ENCODE measurements at places on chromosomes 16 and 17.

DNA sequence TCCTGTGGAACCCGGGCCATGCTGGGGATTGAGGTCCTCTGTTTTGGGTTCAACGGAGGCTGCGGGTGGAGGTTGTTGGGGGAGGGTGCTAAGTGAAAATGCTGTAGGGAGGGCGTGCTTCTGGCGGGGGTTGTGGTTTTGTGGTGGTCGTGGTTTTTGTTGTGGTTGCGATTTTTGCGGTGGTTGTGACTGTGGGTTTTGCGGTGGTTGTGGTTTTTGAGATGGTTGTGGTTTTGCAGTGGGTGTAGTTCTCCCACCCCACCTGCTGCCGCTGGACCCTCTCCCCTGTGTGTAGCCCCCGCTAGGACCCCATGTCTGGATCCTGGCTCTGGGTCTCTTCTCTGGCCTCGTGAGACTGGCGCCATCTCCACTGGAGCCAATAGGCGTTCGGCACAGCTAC is 4.9 kb upstream of the SSTR5 start:
- DNase-seq = no peak

- DNase-seq = no peak
Measured at GRCh38 chr16:88681084-88681680, 5.1 kb downstream of the SNAI3 start.

GRCh38 chr16:1977875-1978268 is 3.4 kb downstream of the NOXO1 start:
- no peak for DNase-seq

DNA sequence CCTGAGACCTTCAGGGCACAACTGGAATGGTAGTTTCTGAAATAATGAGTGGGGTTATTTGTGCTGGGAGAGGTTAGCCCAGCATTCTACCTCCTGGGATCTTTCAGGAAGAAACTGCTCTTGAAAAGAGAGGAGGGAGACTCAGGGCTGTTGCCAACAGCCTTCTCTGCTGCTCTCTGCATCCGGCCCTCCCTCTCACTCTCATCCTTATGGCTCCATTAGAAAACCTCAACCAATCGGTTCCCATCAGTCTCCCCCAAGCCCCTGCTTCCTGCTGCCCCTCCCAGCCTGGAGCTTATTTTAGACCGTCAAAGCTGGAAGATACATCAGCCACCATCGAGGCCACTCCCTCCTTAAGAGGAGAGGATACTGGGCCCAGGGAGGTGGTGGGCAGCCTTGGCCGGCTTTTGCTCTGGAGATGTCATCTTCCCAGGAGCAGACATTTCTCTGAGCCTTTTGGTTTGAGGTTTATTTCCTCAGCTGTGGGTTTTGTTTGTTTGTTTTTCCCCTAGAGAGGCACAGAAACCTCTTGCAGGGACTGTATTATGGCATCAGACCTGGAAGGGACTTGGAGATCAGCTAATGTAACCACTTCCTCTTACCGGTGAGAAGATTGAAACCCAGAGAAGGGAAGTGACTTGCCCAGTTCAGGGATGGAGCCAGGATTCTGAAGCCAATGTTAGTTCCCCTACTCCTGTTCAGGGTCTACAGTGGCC is 2.7 kb downstream of the MPRIP start:
- DNase-seq = no peak

- no peak for DNase-seq
Measured at GRCh38 chr17:20141198-20141972, 132.2 kb downstream of the SPECC1 start.

GRCh38 chr16:407253-407652 is 5.6 kb downstream of the DECR2 start:
- DNase-seq = no peak

DNA sequence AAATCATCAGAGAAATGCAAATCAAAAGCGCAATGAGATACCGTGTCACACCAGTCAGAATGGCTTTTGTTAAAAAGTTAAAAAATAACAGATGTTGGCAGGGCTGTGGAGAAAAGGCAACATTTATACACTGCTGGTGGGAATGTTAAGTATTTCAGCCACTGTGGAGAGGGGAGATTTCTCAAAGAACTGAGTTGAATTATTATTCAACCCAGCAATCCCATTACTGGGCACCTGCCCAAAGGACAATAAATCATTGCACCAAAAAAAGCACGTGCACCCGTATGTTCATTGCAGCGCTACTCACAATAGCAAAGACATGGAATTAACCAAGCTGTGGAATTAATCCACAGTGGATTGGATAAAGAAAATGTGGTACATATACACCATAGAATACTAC is 204.7 kb downstream of the HS3ST4 start:
- DNase-seq = no peak

GRCh38 chr16:57611181-57611580 is 17.2 kb upstream of the ADGRG1 start:
- no peak for DNase-seq

GRCh38 chr16:27620541-27620940 is 70.6 kb downstream of the KATNIP start:
- no peak for DNase-seq

DNA sequence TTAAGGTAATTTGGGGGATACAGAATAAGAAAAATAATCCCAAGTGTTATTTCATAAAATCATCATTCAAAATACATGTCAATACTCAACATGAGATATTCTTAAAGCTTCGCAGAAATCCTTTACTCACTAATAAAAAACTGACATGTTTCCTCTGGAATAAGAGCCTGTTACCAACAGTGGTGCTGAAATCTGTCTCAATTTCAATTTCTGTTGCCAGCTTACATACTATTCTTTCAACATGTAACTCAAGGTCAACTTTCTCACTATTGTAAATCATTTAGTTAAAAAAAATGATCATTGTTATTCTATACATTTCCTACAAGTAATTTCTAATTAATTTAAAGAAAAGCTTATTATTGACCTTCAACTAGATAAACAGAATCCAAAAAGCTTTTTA is 67.9 kb downstream of the CEP95 start:
- no peak for DNase-seq

- no peak for DNase-seq
Measured at GRCh38 chr16:89056592-89056991, 37.1 kb upstream of the ACSF3 start.

- no peak for DNase-seq
Measured at GRCh38 chr16:64754279-64754678, 367.6 kb downstream of the CDH11 start.

DNA sequence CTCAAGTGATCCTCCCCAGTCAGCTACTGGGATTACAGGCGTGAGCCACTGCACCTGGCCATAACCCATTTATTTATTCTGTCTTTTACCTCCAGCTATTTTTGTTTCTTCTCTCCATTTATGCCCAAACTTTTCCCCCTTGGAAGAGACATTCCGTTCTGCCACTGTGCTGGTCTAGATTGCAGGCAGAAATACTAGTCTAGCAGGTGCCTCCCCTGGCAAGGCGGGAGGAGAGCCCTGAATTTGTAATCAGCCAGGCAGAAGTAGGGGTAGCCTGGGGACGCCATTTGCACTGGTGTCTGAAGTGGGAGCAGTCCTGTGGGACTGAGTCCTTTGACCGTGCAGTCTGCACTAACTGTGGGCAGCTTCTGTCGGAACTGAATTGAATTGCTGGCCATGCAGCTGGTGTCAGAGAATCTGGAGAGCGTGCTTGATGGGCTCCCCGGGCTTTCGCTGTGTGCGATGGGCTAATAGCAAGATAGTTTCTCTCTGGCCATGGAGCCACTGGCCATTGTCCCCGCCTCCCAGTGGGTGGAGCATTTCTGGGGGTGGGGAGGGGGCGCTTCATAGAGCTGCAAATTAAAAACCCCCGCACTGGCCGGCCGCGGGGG is 31.5 kb upstream of the LITAF start:
- DNase-seq = no peak

GRCh38 chr16:21033704-21034103 is 116.9 kb downstream of the DNAH3 start:
- no peak for DNase-seq

- DNase-seq = no peak
Measured at GRCh38 chr17:78315355-78316114, 44.3 kb downstream of the SOCS3 start.

- DNase-seq = no peak
Measured at GRCh38 chr17:75011401-75012095, 922 bp upstream of the MRPL58 start.

GRCh38 chr16:86964796-86965241 is 352.4 kb downstream of the C16orf95 start:
- no peak for DNase-seq

DNA sequence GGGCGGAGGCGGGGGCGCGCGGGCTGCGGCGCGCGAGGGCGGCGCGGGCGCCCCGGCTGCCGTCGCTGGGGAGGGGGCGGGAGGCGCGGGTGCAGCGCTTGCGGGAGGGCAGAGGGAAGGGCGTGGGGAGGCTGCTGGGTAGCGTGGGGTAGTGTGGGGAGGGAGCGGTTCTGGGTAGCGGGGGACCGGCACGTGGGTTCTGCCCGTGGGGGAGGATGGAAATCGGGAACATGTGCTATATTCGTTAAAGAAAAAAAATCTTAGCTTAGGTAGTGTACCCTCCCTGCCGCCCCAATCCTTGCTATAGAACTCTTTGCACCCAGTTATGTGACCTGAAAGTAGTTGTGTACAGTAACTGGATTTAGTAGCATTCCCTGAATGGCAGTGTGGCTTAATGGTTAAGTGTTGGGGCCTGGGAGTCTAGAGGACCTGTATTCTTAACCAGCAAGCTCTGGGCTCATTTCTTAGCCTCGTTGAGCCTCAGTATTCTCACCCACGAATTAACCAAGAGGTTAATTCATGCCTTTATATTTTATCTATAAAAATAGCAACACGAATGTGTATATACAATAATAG is 646 bp downstream of the RABEP1 start:
- no peak for DNase-seq

DNA sequence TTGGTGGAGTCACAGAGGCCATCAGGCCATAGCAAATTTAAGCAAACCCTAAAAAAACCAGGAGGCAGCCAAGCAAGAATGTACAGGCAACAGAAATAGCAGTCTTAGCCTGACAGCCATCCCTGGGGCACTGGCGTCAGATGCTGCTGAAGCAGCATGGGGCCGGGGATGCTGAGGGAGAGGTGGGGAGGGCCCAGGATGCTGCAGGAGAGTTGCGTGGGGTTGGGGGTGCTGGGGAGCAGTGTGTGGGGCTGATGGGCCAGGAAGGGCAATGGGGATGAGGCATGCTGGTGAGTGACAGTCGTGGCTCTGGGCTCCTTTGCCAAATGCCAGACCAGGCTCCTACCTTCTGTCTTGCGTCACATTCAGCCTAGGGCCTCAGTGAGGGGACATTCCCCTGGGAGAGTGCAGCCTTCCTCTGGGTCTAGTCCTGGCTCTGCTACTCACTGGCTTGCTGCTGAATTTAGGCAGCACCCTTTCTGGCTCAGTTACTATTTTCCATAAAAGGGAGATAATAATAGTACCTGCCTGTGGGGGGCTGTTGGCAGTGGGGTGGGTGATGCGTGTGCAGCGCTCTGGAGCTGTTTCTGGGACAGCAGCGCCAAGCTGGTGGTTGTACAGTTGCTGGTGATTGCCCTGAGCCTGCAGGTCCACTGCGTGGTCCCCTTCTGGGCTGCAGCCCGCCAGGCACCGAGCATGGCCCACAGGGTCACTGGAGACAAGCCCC is 88.1 kb downstream of the AMFR start:
- no peak for DNase-seq

- DNase-seq = no peak
Measured at GRCh38 chr16:1169285-1170075, 16.6 kb downstream of the CACNA1H start.

GRCh38 chr17:35981908-35982330 is 622 bp upstream of the CCL16 start:
- no peak for DNase-seq

GRCh38 chr16:2031081-2031577 is 4.4 kb downstream of the NHERF2 start:
- no peak for DNase-seq

DNA sequence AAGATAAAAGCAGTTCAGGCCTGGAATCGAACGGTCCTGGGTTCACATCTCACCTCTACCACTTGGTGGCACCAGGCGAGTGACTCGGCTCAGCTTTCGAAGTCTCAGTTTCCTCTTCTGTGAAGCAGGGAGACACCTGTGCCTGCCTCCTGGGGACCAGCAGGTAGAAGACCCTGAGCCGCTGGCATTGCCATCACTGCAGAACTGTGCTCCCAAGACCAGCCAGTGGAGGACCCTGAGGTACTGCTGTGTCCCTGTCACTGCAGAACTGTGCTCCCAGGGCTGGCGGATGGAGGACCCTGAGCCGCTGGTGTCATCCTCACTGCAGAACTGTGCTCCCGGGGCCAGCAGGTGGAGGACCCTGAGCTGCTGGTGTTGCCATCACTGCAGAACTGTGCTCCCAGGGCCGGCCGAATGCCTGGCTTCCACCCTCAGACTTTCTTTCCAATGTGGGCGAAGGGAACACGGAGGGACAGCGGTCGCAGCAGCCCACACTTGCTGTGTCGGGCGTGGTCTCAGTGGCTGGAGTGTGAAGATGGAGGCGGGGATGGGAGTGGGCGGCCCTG is 8.7 kb upstream of the SLC7A5 start:
- DNase-seq = no peak

DNA sequence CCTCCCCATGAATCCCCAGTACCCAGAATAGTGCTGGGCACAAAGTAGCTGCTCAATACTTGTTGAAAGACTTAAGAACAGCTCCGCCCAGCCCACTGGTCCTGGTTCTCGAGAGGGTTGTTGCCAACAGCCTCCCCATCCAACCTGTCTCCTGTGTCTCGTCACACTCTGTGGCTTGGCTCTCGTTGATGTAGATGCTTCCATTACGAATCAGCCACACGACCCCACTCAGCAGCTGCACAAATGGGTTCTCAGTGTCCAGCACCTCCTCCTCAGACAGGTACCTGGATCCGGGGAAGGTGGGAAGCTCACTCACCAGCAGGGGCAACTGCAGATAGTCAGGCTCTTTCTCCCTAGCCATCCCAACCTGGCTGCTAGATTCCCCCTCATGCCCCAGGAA is 2.1 kb downstream of the NAGPA start:
- DNase-seq = no peak

DNA sequence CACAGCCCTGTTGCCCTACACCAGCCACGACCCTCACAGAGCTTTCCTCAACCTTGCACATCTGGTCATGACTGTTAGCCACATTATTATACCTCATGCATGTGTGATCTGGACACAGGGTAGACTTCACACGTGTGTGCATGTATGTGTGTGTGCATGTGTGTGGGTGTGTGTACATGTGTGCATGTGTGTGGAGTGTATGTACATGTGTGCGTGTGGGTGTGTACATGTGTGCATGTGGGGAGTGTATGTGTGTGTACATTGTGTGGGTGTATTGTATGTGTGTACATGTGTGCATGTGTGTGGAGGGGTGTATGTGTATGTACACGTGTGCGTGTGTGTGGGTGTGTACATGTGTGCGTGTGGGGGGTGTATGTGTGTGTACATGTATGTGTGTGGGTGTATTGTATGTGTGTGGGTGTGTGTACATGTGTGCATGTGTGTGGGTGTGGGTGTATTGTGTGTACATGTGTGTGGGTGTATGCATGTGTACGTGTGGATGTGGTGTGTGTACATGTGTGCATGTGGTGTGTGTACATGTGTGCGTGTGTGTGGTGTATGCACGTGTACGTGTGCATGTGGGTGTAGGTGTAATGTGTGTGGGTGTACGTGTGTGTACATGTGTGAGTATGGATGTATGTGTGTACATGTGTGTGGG is 130.2 kb downstream of the C16orf95 start:
- DNase-seq = no peak

All from T-helper 1 cell (primary cell).